ENCODE measurements at places on chromosomes 11 and 22.

- peak; percentile 59 for DNase-seq
Observed at GRCh38 chr22:17086296-17086695, 1.5 kb downstream of the IL17RA start.

DNA sequence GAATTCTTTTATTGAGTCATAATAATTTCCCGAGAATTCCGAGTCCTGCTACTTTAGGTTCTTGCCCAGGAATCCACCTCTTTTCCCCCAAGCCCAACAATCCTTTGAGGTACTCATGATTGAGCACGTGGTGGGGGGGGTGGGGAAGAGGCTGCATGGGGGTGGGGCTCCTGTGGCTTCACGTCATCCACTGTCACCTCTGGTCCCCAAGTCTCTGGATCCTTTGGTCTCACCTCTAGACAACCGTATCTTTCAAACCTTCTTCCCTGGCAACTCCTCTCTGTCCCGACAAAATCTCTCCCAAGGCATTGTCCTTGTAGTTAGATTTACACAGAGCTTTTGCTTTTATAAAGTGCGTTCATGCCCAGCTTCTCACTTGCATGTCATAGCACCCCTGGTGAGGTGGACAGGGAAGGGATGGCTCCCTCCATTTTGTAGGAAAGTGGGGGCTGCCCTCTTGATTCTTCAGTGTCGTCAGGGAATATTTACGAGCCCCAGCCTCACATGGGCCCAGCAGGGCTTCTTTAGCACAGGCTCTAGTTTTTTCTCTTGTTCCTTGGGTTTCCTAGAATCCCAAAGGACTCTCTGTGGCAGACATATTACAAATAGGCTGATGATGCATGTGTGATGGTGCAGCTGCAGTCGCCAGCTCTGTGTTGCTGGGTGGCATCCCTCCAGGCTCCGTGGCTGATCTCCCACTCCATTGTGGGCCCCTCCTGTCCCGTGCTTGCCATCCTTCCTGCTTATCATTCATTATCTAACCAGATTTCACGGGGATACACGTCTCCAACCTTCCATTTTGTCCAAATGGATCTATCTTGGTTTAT is 8.4 kb downstream of the UCP3 start:
- DNase-seq: no peak

- DNase-seq: no peak
Observed at GRCh38 chr22:43488031-43488866, 76.4 kb downstream of the MPPED1 start.

GRCh38 chr11:33021937-33022336 is 6.3 kb downstream of the DEPDC7 start:
- no peak for DNase-seq

GRCh38 chr22:26573026-26573662 is 16.8 kb downstream of the TPST2 start:
- DNase-seq: peak; percentile 96

DNA sequence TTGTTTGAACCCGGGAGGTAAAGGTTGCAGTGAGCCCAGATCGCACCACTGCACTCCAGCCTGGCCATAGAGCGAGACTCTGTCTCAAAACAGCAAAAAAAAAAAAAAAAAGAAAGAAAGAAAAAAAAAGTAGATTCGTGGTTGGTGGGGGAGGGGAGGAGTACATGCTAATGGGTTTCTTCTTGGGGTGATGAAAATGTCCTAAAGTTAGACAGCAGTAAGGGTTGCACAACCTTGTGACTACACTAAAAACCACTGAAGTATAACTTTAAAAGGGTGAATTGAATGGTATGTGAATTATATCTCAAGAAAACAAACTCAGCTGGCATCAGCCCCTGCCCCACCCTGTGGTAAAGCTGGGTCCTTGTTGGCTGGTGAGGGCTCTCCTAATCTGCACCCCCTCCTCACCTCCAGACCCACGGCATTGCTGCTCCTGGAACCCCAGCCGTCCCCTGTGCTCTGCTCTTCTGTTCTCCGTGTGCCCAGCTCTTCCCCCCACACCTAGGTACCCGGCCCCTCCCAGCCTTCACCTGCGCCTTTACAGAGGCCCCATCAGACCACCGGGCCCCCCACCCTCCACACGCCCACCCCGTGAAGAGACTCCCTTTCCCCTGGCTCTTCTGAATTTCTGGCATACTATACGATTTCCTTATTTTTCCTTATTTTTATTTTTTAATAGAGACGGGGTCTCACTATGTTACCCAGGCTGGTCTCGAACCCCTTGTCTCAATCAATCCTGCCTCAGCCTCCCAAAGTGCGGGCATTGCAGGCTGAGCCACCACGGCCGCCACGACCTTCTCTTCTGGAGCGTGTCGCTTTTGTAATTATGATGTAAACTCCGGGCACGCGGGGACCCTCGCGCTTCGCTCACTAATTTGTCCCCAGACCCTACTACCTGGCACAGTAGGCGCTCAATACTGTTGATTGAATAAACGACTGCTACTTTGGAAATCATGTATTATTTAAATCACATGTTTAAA is 924 bp upstream of the FADD start:
- peak; percentile 85 for DNase-seq

DNA sequence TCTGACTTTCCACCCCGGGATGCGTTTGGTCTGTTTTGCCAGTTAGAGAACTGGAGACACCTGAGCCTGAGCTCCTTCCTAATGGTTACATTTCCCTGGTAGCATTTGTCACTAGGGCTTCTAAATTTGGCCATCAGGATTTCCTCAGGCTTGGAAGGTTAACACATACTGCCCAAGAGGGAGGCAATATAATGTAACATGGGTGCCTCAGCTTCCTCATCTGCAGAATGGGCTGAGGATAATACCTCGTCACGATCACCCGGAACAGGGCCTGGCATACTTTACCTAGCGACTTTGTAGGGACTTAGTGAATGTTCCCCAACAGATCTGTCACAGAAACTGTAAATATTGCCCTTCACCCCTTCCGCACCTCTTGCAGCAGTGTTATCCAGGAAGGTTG is 11.3 kb downstream of the IL17RA start:
- DNase-seq: no peak

- DNase-seq: no peak
Observed at GRCh38 chr11:22633354-22633902, 7.8 kb upstream of the FANCF start.

- DNase-seq: peak; percentile 86
Observed at GRCh38 chr11:59097113-59097708, 9.8 kb upstream of the FAM111B start.

DNA sequence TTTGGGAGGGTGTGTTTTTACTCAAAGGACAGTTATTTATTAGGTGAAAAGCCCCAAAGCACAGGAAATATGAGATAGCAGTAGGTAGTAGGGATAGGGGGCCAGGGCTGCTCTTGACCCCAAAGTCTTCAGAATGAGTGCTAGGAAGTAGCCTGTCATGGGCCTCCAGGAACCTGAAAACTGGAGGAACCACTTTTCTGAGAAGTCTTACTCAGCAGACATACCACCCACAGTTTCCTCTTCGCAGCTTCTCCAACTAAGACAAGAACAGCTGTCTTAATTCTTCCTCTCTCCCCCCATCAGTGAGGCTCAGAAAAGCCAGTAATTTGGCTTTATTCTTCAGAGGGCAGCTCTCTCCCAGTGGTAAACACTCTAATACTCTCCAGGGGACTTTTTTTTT is 84.0 kb upstream of the CTSC start:
- peak; percentile 87 for DNase-seq

- DNase-seq: no peak
Observed at GRCh38 chr11:12270817-12271216, 106.6 kb upstream of the PARVA start.

DNA sequence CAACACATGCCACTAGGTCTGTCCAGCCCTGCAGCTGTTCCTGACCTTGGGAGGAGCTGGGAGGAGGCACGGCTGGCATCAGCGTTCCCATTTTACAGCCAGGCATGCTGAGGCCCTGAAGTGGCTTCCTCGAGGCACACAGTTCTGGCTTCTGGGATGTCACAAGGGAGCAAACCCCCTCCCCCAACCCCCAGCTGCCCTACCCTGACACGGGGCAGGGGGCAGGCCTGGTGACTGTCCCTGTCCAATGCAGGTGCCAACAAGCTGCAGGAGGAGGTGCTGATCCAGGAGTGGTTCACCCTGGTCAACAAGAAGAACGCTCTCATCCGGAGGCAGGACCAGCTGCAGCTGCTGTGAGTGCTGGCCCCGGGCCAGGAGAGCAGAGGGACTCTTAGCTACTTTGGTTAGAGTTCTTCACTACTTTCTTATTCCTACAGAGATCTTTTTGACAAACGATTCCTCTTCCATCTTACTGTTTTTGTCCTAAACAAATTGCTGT is 5.3 kb downstream of the KCNK7 start:
- no peak for DNase-seq

- peak; percentile 78 for DNase-seq
Observed at GRCh38 chr11:86869966-86870570, 69.7 kb downstream of the PRSS23 start.

DNA sequence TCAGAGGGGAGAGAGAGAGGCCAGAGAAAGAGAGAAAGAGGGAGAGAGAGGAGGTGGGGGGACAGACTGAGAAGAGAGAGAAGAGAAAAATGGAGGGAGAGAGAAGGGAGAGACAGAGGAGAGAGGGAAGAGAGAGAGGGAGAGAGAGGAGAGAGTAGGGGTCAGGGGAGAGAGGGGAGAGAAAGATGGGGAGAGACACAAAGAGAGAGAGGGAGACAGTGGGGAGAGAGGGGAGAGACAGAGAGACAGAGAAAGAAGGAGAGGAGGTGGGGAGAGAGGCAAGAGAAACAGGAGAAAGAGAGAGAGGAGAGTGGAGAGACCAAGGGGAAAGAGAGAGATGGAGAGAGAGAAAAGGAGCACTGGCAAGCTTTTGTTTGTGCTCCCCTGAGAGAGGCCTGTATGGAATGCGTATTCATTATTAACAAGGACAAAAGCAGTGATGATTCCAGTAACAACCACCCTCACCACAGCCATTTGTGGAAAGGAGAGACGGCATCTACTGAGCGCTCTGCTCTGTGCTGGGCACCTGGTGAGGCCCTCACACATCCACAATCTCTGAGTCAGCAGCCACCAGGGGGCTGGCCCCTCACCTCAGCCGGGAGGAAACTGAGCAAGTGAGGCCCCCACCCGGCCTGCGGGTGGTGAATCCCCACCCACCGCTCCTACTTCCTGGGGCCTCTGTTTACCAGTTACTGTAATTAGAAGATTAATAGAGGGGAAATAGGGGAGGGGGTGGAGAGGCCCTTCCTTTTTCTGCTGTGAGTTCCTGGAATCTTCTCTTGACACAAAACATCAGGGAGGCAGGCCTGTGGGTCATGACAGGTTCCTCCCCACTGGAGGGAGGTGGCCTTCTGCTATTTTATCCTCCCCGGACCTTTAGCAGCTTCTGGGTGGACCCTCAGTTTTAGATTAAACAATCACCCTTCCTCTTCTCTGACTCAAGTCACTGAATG is 14.6 kb upstream of the MIAT start:
- DNase-seq: peak; percentile 84

GRCh38 chr22:50683994-50684371 is 11.4 kb downstream of the SHANK3 start:
- DNase-seq: no peak

- DNase-seq: no peak
Observed at GRCh38 chr11:17743808-17744119, 9.2 kb downstream of the KCNC1 start.

DNA sequence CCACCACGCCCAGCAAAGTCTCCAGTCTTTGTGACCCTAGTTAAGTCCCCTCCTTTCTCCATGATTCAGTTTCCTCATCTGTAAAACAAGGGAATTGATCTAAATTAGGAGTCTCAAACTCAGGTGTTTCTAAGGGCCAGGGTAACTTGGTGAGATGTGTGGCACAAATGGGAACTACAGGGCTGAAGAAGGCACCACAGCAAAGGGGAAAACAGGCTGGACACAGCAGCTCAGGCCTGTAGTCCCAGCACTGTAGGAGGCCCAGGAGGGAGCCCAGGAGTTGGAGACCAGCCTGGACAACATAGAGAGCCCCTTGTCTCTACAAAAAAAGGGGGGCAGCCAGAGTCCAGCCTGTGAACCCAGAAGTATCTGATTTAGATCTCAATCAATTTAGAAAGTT is 15.6 kb upstream of the PATZ1 start:
- no peak for DNase-seq

DNA sequence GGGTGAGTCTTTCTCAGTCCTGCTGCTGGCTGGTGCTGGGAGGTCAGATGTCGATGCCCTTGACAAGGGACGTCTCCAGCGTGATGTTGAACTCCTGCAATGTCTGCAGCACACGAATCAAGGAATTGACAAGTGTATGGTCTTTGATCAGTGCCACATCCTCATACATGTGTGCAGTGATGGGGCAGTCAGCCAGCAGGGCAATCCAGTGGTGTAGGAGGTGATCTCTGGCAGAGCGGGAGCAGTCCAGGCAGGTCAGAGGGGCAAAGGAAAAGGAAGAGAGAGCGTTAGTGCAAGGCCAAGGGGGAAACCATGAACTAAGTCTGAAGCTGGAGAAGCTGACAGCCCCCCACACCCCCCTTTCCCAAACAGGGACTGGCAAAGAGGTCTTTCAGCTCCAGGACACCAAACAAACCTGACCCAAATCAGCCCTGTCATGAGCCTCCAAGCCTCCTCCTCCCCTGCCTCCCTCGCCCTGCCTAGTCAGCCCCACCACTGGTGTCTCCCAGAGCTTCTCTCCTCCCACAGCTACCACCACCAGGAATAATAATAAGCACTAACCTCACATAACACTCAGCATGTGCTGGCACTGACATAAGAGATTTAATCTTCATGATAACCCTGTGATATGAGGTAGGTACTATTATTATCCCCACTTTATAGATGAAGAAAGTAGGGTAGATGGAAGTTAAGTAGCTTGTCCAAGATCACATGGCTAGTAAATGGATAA is 48.4 kb upstream of the SCUBE2 start:
- DNase-seq: no peak

DNA sequence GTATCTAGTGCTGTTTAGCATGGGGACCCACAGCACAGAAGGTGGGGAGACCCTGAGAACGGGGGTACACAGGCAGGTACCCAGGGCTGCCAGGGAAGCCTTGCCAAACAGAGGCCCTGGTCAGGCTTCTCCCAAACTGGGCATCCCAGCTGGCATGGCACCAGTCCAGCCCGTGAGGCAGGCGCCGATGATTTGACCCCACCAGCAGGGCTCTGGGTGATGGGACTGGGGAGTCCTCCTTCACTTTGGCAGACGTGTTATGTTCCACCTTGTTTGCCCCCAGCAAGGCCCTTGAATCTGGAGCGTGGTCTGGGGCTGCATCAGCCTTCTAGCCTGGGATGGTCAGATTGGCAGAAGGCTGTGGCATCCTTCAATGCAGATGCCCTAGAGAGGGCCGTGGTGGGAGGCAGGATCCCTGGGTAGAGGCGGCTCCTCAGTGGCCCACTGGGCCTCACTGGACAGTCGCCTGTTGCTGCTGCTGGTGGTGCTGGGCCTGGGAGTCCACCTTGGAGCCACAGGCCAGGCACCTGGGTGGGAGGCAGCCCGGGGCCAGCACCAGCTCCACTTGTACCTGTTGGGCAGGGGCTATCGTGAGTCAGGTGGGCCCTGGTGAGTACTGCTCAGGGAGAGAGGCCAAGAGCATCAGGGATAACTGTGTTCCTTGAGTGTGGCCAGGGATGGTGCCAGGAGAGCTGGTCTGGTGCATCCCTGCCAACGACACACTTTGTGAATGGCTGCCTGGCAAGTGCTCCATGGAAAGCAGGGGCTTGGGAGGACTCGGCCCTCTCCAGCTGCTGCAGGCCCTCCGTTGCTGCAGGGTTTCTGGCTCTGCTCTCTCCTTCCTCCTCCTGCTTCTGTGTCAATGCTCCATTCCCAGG is 3.3 kb downstream of the ADORA2A start:
- DNase-seq: no peak

All from hematopoietic multipotent progenitor cell treated with erythropoietin and hydrocortisone succinate and interleukin-3 and kit ligand, for 4 days (in vitro differentiated cells).